G401 (cell line): ENCODE measurements at places on chromosomes 5 and 9. TPM values are rescaled to one million over a fixed set of nuclear protein-coding genes. Genes with fewer than 3 reads are reported as not detected.
A peak's percentile ranks its signal among the peaks of the same experiment; 100 is the strongest.

- DNase-seq, result no peak
Measured at GRCh38 chr5:31767335-31768031, 128.6 kb downstream of the PDZD2 start.

- no peak for DNase-seq
Measured at GRCh38 chr5:82713811-82714210, 363.4 kb downstream of the TMEM167A start.

GRCh38 chr9:21558079-21558478, 76.0 kb upstream of the IFNE start:
- DNase-seq, result no peak

- peak; percentile 87 for DNase-seq
Measured at GRCh38 chr9:137198902-137199283, 1.6 kb downstream of the TPRN start.

DNA sequence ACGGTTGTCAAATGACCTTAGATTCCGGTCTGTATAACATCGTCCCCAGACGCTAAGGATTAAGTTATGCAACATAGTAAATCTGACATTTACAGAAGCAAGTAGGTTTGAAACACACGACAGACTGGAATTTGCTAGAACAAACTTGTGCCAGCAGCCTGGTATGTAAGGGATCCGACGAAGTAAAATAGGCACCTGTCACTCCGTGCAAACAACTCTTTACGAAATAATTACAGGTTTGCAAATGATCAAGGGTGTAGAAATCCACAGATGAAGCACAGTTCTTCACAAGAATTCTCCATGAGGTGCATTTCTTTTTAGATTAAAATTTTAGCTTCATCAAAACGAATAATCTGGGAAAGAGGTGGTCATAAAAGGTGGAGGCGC, 508 bp downstream of the MOCS2 start:
- peak; percentile 61 for DNase-seq

DNA sequence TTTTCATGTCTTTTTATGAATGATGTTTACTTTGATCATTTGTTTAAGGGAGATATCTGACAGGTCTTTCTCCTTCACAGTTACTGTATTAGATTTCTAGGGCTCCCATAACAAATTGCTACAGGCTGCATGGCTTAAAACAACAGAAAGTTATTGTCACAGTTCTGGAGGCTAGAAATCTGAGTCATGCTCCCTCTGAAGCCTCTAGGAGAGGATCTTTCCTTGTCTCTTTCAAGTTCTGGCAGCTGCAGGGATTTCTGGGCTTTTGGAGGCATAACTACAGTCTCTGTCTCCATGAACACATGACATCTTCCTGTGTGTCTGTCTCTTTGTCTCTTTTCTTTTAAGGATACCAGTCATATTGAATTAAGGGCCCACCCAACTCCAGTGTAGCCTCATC, 557.3 kb upstream of the SEMA6A start:
- no peak for DNase-seq

DNA sequence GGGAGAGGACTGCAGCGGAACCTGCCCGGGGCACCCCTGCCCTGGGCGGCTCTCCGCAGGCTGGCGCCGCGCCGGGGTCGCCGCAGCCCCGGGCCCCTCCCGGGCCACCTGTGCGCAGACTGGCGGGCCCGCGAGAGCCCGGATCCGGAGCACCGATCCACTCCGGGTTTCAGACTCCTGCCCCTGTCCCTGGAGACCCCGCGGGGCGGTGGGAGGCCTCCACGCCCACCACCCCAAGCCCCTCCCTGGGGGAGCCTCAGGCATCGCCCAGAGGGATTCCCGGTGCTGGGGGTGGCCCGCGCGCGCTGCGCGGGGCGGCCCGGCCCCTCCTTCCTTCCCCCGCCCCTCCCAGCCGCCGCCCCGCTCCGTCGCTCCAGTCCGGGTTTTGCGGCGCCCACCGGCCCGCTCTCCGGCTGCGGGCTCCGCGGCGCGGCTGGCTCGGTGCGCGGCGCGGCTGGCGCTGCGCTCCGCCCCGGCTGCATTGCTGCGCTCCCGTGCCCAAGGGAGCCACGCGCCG, at the start of gene UNC5A:
UNC5A (plus strand) TSS at position 479 of the 517 bp plus-strand sequence. CDS start 192 bp downstream, outside the sequence.
- DNase-seq, result peak; percentile 62

DNA sequence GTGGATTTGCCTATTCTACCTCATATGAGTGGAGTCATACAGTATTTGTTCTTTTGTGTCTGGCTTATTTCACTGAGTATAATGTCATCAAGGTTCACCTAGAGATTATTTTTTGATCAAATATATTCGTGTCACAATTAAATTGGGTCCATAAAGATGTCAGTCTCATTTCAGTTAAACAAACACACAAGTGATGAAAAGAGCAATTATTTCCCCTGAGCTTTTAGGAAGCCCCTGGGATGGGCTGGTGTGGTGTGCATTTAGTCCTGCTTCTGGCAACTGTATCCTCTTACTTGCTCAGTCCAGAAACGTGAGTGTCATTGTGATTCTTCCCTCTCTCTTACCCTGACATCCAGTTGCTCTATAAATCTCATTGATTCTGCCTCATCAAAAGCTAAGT, 52.8 kb upstream of the CARTPT start:
- DNase-seq, result no peak

GRCh38 chr5:80577707-80578106, 7.6 kb upstream of the ANKRD34B start:
- DNase-seq, result no peak

DNA sequence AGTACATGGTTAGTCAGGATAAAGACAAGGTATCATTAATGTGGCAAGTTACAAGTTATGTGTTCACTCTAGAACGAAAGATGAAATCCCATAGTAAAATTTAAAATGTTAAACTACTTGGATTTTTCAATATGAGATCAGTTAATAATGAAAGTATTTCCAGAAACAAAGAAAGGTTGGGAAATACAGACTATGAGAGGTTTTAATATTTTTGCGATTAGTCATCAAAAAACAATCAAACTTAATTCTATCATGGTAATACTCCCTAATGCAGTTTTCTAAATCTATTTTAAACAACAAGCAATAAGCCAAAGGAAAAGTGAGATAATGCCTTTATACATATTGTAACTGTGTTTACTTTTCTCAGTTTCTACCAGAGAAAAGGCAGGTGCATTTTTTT, 10.6 kb downstream of the CDH12 start:
- DNase-seq, result no peak

- no peak for DNase-seq
Measured at GRCh38 chr5:168117469-168117868, 174.0 kb upstream of the WWC1 start.

DNA sequence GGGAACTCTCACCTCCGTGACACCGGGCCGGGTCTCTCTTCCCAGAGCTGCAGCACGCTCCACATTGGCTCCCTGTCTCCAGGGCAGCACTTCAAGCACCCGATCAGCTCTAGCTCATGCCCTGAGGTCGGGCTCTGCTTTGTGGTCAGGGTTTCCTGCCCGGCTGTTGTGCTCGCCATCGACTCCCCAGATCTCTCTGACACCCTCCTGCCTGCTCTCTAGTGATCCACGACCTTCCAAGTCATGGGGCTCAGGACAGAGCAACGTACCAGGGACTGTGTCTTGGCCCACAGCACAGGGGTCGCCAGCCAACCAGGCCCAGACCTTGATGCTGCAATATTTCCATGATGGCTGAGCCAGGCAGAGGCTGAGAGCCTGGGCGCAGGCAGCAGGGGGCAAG, 45.1 kb downstream of the PRRT1B start:
- DNase-seq, result no peak

- peak; percentile 97 for DNase-seq
Measured at GRCh38 chr9:128098297-128099230, 29.0 kb downstream of the PTGES2 start.

GRCh38 chr5:31273631-31274378, 80.3 kb downstream of the CDH6 start:
- no peak for DNase-seq

The RNF183 gene
- total RNA-seq, result not detected in 2 replicates
